ENCODE measurements at places on chromosomes 5 and 9.

DNA sequence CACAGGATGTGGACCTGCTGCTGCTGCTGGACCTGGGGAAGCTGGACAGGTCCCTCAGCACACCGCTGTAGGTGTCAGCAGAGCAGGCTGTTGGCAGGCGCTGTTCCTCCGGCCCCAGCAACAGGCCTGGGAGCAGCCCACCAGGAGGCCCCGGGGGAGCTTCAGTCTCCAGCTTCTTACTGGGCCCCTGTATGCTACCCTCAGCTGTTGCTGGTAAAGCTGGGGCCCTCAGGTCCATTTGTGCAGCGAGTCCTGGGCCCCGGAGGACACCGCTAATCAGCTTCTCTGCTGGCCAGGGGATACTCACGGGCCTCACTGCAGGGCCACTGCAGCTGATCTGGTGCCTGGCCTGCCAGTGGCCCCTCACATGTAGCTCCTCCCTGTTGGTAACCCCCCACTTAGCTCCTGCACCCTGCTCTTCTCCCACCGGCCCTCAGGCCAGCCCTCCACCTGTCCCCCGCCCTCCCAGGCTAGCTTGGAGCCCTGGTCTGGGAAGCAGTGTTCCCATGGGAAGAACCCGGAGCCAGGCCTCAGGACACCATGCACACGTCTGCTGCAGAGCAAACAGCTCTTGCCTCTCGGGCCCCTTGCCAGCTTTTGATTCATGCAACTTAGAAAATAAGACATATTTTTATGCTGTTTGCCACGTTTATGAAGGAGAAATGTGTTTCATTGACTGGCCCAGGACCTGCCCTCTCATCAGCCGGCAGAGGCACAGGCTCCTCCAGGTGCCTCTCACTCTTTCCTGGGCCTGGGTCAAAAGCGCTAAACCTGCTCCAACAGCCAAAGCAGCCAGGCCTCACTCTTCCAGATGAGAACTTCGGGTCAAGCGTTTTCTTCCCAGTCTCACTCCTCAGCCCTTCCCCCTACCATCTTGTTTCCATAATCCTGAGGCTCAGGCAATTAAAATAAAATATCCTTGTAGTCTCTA, 61.0 kb upstream of the ADAMTS2 start:
- DNase-seq, result no peak

- no peak for DNase-seq
These were observed 24.9 kb downstream of the LIFR start for GRCh38 chr5:38531518-38531917.

GRCh38 chr9:91017245-91017644, 215.6 kb downstream of the SYK start:
- no peak for DNase-seq

- no peak for DNase-seq
These were observed 145.7 kb upstream of the DAB2 start for GRCh38 chr5:39570403-39571027.

DNA sequence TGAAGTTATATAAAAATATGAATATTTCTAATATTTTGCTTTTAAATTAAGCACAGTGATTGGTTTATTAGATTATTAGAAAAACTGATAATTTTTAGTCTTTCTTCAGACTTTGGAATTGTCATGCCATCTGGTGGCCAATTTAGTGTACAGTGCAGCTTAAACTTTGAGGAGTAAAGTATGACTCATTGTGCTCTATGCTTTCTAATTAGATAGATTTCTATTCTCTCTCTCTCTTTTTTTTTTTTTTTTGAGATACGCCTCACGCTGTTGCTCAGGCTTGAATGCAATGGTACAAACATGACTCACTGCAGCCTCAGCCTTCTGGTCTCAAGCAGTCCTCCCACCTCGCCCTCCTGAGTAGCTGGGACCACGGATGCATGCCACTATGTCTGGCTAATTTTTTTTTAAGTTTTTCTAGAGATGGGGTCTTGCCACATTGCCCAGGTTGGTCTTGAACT, 42.1 kb upstream of the GPR21 start:
- DNase-seq, result no peak

DNA sequence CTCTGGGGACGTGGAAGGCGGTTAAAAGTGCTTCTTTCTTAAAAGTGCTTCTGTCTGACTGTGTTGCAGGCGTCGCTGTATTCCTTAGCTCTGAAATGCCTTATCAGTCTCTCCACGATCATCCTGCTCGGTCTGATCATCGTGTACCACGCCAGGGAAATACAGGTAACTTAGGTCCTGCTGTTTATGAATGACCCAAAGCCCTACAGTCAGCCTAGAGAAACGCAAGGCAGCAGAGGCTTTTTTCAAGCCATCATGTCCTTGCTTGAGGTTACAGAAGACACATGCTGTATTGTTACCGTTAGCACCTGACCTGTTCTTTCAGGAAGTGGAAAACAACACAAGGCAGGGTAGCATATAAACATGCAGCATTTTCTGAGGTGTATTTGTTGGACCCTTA, 2.0 kb downstream of the KCNN2 start:
- no peak for DNase-seq

GRCh38 chr9:74205056-74205455, 292.1 kb upstream of the RORB start:
- DNase-seq, result no peak

DNA sequence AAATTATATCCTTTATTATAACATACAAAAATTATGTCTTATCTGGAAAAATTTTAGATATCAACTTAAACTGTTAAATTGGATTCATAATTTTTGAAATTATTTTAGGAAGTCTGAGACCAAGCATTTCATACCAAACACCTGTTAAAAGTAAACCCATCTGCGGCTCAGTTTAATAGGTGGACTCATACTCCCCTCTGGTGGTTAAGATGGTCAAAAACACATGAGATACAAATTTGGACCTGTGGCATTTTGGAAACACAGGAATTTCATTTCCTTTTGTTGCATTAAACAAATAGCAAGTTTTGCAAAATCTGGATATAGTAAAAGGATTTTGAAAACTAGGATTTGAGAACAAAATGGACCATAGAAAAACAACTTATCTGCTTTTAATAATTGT, 53.7 kb downstream of the RGMB start:
- DNase-seq, result no peak

GRCh38 chr9:75448281-75448680, 360.0 kb downstream of the OSTF1 start:
- no peak for DNase-seq

DNA sequence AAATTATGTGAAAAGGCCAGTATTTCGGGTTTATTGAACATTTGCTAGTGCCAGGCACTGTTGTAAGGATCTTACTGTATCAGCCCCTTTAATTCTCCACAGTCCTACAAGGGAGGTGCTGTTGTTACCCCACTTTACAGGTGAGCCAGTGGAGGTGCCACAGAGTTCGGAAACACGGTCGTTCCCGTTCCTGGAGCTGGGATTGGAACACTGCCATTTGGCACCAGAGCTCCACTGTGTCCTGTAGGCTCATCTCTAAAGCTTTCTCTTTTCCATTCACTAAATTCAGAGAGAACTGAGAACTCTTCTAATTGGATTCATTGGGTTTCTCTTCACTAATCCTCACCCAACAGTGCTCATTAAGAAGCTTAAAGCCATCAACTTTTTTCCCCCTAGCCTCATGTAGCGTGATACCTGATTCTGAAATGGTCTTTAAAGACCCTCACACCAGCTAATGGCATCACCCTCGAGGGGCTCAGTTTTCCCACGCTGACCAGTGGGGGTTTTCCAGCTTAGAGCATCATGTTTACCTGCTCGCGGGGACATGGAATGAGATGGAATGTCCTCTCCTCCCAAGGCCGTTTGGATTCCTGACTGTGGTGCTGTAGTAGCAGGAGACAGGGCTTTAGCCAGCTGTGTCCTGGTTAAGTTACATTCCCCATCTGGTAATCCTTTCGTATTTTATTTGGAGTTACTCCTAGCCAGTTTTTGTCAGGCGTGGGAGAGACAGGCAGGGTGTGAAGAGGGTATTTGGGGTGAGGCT, 5.8 kb downstream of the ERGIC1 start:
- DNase-seq, result no peak

GRCh38 chr9:134039386-134040175, 14.3 kb downstream of the BRD3OS start:
- DNase-seq, result no peak

GRCh38 chr5:158754018-158754514, 345.6 kb downstream of the EBF1 start:
- no peak for DNase-seq

DNA sequence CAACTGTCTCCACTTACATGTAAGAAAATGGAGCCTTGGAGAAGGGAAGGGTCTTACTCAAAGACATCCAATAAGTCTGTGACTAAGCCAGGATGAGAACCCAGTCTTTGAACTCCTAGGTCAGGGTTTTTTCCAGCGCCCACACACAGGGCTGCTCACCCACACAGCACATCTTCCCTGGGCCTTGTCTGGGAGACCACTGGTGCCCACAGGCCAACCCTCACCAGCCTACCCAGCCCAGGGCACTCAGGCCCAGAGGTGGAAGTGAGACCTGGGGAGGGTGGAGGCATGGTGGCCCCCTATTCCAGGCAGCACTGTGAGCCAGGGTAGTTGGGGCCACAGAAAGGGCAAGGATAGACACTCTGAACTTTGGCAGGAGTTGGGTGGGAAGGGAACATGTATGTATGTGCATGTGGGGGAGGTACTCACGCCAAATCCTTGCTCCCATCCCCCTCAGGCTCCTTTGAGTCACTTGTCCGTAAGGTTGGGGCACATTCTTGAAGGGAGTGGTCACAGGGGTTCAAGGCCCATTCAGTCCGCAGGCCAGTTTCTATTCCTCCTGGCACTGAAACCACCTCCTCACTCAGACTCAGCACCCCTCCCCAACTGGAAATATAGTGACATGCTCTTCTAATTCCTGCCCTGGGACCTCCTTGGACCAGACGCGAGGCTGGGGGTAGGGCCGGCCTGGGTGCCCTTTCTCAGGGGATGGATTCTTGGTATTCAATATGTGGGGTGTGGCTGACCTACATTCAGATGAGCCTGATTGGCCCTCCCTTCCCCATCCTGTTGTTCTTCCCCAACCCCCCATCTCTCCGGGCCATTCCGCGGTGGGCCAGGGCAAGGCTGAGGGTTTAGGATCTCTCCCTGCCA, 2.9 kb upstream of the SLC4A9 start:
- DNase-seq, result no peak

- no peak for DNase-seq
These were observed 37.9 kb downstream of the CYFIP2 start for GRCh38 chr5:157303667-157304327.

DNA sequence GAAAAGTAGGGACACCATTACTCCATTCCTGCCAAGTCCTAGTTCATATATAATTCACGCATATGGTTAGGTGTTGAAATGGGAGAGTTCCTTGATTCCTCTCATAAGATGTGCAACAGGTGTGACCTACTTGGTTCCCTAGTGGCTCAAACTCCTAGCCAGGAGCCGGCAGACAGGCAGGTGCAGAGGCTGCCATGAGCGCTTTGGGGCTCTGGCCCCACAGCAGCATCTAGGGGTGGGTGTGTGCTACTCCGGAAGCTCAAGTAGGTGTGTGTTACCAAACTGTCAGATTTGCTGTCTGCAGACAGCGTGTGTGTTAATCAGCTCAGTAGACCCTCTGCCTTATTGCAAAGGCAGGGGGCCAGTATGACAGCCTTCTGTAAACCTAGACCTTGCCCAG, 1652.4 kb upstream of the ACO1 start:
- DNase-seq, result no peak

GRCh38 chr5:74464512-74465209, 175.9 kb downstream of the ENC1 start:
- DNase-seq, result no peak

- DNase-seq, result no peak
These were observed 24.1 kb upstream of the FST start for GRCh38 chr5:53456366-53456765.

- no peak for DNase-seq
These were observed 209.4 kb downstream of the PIK3R1 start for GRCh38 chr5:68424799-68425537.

- DNase-seq, result no peak
These were observed 144.1 kb upstream of the SPEF2 start for GRCh38 chr5:35473589-35473988.

- no peak for DNase-seq
These were observed 136.5 kb downstream of the PHF2 start for GRCh38 chr9:93712896-93713295.

GRCh38 chr9:73158723-73159122, 7.1 kb downstream of the ANXA1 start:
- no peak for DNase-seq

GRCh38 chr9:24007185-24007584, 181.1 kb upstream of the ELAVL2 start:
- no peak for DNase-seq

DNA sequence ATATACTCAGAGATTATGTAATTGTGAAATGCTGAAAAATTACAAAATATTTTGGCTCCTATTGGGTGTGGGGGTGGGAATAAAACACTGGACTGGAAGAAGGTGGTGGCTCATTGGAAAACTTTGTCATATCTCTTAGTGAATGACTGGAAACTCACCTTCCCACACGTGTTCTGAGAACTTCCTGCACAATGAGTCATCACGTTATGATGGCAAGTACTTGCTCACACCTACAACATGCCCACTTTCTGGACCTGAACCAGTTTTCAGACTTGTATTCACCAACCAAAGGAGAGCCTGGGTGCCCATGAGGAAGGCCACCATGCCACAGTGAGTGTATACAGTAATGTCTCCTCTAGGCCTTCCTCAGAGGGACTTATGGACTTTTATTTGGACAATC, 294.8 kb downstream of the ASTN2 start:
- no peak for DNase-seq

- DNase-seq, result no peak
These were observed 119.3 kb downstream of the RPS23 start for GRCh38 chr5:82158755-82159413.
